CD4-positive, alpha-beta memory T cell (primary cell): ENCODE measurements at places on chromosomes 11 and 22.
A peak's percentile ranks its signal among the peaks of the same experiment; 100 is the strongest.

DNA sequence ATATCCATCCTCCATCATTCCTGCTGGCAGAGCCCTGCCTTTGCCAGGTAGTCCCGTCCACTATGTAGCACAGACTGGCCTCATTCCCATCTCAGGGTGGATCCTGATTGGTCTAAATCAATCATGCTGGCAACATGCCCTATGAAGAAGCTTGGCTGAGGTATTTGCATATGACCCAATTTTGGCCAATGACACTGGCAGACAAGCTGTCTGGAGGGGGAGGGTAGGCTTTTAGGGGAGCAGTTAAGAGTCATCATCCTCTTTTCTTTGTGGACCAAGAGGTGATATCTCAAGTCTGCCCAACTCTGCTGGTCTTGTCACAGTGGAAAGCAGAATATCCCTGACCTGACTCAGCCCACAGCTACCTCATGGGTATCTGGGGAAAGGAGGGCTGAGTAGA lies 5.1 kb downstream of the CCDC89 start:
- no peak overlapping the region for H3K4me3 ChIP-seq
- DNase-seq, result no peak
- H3K27ac ChIP-seq, result no peak overlapping the region
- H3K36me3 ChIP-seq, result no peaks in the 10 kb centered on the region
- no peaks in the 10 kb centered on the region for H3K27me3 ChIP-seq

DNA sequence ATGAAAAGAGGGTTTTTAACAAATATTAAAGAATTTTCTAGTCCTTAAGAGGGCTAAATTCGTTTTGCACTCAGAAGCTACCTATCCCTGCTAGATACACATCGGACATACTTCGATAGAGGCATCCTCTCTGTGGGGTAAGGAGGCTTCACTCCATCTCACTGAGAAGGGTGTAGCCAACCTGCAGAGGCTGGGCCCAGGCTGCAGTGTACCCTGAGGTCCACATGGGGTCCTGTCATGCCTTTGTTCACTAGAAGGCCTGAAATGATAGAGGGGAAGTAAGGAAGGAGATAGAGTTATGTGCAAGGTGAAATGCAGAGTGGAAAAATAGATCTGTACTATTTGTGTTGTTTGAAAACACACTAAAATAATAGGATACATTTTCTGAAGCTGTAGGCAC lies 45.6 kb downstream of the IGSF9B start:
- no peak overlapping the region for H3K27ac ChIP-seq
- no peaks in the 10 kb centered on the region for H3K4me1 ChIP-seq
- peaks cover 7% of the 10 kb centered on the region for H3K36me3 ChIP-seq
- H3K27me3 ChIP-seq, result no peaks in the 10 kb centered on the region
- H3K4me3 ChIP-seq, result no peak overlapping the region

DNA sequence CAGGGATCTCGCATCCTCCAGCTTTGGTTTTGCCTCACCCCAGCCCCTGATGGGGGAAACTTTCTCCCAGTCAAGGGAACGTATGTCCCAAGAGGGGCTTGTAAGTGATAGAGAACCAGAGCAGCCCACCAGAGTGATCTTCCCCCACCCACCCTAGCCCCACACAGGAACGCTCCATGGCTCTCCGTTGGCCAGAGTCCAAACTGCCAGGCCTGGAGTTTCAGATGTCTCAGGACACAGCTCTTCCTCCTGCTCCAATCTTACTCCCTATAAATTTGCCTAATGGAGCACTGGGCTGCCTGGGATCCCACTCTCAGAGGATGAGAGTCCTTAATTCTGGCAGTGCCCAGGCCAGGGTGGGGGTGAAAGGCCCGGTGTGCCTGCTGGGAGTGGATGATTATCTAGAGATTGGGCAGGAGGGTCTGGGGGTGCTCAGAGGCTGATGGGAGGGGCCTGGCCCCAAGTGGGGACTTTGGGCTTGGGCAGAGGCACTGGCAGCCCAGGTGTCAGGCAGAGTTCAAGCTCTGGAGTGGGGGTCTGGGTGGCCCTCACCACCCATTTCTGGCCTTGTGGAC lies 79.9 kb downstream of the WNT7B start:
- no peak for DNase-seq
- no peak overlapping the region for H3K27ac ChIP-seq
- no peaks in the 10 kb centered on the region for H3K36me3 ChIP-seq

DNA sequence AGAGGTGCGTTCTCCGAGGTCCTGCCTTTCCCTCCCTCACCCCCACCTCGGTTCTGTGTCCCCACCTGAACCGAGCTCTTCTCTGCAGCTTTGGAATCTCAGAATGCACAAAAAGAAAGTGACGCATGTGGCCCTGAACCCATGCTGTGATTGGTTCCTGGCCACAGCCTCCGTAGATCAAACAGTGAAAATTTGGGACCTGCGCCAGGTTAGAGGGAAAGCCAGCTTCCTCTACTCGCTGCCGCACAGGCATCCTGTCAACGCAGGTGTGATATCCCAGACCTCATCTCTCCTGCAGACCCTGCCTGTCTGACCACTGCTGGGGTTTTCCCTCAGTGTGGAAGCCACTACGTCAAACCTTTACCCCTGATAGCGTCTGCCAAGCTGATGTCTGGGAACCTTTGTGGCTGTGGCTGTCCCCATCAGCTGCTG lies 13.9 kb downstream of the ACP2 start:
- DNase-seq, result peak; percentile 86
- peaks cover 25% of the 10 kb centered on the region for H3K4me1 ChIP-seq
- H3K4me3 ChIP-seq, result no peak overlapping the region

GRCh38 chr11:9015677-9016076 lies 11.9 kb upstream of the NRIP3 start:
- H3K4me1 ChIP-seq, result peaks cover 20% of the 10 kb centered on the region
- DNase-seq, result peak; percentile 55
- H3K27ac ChIP-seq, result no peak overlapping the region
- H3K27me3 ChIP-seq, result no peaks in the 10 kb centered on the region
- H3K4me3 ChIP-seq, result no peak overlapping the region
- H3K36me3 ChIP-seq, result no peaks in the 10 kb centered on the region

GRCh38 chr22:25368271-25368670 lies 148.8 kb downstream of the CRYBB2 start:
- no peaks in the 10 kb centered on the region for H3K4me1 ChIP-seq
- H3K27ac ChIP-seq, result no peak overlapping the region
- no peak for DNase-seq

GRCh38 chr11:125348674-125349309 lies 147.3 kb downstream of the FEZ1 start:
- H3K4me1 ChIP-seq, result no peaks in the 10 kb centered on the region
- no peaks in the 10 kb centered on the region for H3K27me3 ChIP-seq
- H3K36me3 ChIP-seq, result no peaks in the 10 kb centered on the region
- no peak for DNase-seq

GRCh38 chr11:69447786-69448185 lies 33.7 kb upstream of the LINC01488 start:
- H3K27me3 ChIP-seq, result no peaks in the 10 kb centered on the region
- no peak overlapping the region for H3K4me3 ChIP-seq

DNA sequence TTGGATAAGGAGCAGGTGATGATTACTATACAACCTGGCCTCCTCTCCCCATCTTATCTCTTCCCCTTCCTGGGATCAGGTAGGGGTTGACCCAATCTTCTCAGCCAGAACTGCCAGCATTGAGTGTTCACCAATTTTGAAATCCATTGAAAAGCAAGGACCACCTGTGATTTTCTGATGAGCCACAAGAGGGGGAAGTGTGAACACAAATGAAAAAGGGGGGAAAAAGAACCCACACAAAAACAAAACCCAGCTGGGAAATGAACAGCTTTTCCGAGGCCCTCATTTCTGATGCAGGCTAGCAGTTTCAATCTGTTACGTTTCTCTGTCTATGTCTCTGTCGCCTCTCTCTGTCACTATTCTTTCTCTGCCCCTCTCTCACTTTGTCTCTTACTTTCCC lies 161.9 kb downstream of the INSC start:
- no peak for DNase-seq
- H3K4me1 ChIP-seq, result no peaks in the 10 kb centered on the region
- H3K36me3 ChIP-seq, result no peaks in the 10 kb centered on the region
- no peak overlapping the region for H3K4me3 ChIP-seq
- no peaks in the 10 kb centered on the region for H3K27me3 ChIP-seq
- H3K27ac ChIP-seq, result no peak overlapping the region

DNA sequence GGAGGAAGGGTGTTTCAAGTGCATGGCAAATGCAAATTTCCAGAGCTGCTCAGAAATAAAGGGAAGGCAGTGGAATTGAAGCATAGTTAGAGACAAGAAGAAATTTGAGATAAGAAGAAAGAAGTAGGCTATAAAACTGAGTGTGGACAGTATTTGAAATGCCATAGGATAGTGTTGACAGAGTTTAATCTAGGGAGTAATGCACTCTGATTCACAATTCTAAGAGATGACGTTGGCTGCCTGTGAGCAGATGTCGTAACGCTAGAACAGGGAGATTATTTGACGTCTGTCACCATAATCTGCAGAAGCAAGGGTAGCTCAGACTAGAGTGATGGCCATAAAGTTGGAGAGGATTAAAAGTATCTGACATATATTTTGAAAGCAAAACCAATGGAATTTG lies 389.9 kb upstream of the KIRREL3 start:
- H3K27me3 ChIP-seq, result no peaks in the 10 kb centered on the region
- no peak overlapping the region for H3K27ac ChIP-seq
- H3K4me3 ChIP-seq, result no peak overlapping the region

- no peaks in the 10 kb centered on the region for H3K4me1 ChIP-seq
- H3K36me3 ChIP-seq, result no peaks in the 10 kb centered on the region
- DNase-seq, result no peak
- no peak overlapping the region for H3K4me3 ChIP-seq
These were observed 9.0 kb upstream of the DRD2 start for GRCh38 chr11:113484223-113484622.

DNA sequence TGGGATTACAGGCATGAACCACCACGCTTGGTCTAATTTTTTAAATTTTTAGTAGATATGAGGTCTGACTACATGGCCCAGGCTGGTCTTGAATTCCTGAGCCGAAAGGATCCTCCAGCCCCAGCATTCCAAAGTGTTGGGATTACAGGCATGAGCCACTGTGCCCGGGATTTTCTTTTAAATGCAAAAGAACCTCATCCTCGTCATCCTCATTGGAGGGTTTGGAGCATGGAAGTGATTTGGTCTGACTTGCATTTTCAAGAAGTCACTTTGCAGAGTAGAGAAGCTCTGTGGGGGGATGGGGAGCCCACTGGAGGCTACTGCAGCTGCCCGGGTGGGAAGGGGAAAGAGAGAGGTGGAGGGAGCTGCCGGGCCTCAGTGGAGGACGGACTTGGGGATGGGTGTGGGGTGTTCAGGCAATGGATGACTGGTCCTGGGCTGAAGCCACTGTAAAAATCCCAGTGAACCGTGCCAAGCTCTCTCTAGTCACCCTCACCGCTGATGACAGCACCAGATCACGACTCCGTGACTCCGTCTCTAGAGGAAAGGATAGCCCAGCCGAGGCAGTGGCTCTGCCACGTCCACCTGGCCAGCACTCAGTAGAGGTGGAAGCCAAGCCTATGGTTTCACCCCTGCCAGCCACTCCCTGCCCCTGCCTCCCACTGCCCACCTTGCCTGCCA lies 32.8 kb upstream of the SLC22A12 start:
- no peak for DNase-seq
- no peak overlapping the region for H3K4me3 ChIP-seq
- no peak overlapping the region for H3K27ac ChIP-seq

DNA sequence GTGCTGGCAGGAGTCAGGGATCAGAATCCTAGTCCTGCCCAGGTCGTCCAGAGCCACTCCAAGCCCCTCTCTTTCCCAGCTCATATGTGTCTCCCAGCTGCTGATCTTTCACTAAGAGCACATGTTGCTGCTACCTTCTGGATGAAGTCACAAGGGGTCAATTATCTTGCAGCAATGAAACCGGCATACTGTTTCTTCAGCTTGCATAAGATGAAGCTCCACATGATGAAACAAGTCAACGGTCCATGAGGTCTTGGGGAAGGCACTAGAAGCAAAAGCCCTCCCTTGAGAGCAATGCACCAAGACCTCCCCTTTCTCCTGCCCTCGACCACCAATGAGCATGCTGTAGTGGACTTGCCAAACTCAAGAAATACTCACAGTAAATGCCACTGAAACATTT lies 148.9 kb downstream of the TENM4 start:
- H3K4me3 ChIP-seq, result no peak overlapping the region
- H3K27me3 ChIP-seq, result no peaks in the 10 kb centered on the region
- H3K36me3 ChIP-seq, result no peaks in the 10 kb centered on the region
- no peaks in the 10 kb centered on the region for H3K4me1 ChIP-seq
- no peak for DNase-seq

DNA sequence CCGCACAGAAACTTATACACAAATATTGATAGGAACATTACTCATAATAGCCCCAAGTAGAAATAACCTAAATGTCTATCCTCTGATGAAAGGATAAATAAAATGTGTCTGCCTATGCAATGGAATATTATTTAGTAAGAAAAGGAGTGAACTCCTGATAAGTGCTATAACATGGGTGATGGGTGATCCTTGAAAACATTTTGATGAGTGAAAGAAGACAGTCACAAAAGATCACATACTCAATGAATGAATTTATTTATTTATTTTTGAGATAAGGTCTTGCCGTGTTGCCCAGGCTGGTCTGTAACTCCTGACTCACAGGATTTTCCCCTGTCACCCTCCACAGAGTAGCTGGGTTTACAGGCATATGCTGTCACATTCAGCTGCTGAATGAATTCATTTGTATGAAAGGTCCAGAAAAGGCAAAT lies 17.3 kb downstream of the RNF121 start:
- no peak overlapping the region for H3K4me3 ChIP-seq
- no peaks in the 10 kb centered on the region for H3K4me1 ChIP-seq
- no peaks in the 10 kb centered on the region for H3K27me3 ChIP-seq
- DNase-seq, result no peak
- no peaks in the 10 kb centered on the region for H3K36me3 ChIP-seq
- no peak overlapping the region for H3K27ac ChIP-seq

GRCh38 chr22:43153899-43154298 lies 2.5 kb downstream of the TSPO start:
- DNase-seq, result no peak
- H3K4me3 ChIP-seq, result no peak overlapping the region
- no peak overlapping the region for H3K27ac ChIP-seq
- H3K36me3 ChIP-seq, result no peaks in the 10 kb centered on the region
- peaks cover 23% of the 10 kb centered on the region for H3K4me1 ChIP-seq

DNA sequence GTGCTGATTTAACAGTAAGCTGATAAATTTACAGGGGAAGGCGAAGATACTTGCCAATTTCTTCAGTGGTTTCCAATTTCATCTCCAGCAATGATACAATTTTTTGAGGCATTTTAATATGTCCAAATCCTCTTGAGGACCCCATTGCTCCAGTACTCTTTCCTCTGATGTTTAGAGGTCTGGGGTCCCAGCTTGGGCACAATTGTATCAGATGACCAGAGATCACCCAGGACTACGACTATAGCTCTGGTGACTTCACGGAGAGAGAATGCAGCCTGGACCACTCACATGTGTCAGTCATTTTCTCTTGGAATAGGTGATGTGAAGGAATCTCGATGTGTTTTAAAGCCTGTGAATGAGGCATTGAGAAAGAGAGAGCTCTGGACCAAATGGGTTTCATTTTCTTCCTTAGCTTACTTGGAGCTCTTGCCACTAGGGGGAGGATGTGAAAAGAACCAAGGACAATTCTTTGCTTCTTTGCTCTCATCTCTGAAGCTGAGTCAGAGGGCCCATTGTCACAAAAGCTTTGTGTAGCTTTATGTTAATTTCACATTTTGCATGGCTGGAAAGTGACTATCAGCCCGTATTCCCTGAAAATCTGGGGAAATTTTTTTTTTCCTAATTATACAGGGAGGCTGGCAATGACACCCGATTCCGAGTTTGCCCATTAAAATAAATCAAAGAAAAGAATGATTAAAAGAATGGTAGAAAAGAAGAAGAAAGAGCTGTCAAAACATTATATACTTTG lies 6.7 kb upstream of the CCDC90B start:
- peak; percentile 28 for DNase-seq
- H3K27me3 ChIP-seq, result no peaks in the 10 kb centered on the region
- H3K4me1 ChIP-seq, result no peaks in the 10 kb centered on the region
- H3K36me3 ChIP-seq, result no peaks in the 10 kb centered on the region
